ENCODE measurements at places on chromosomes 7 and 10.

DNA sequence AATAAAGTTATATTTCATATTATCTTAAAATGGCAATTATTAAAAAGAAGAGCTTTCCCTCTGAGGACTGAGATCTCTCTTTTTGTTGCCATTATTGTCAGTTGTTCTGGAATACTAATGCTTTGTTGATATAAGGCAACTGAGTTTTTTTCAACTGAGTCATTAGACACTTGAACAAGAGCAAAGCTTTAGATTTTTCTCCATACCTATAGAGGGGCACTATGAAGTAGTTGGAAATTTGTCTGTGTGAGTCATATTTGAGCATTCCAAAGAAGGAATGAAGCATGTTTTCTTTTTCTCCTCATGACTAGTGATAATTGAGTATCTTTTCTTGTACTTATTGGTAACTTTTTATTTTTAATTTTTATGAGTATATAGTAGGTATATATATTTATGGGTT lies 24.5 kb downstream of the RPA3 start:
- DNase-seq = no peak

GRCh38 chr7:35485436-35485835 lies 209.5 kb downstream of the HERPUD2 start:
- DNase-seq = no peak

- DNase-seq = no peak
Observed at GRCh38 chr7:66211429-66211828, 6.3 kb downstream of the TPST1 start.

GRCh38 chr7:6323967-6324701 lies 51.7 kb upstream of the CYTH3 start:
- DNase-seq = no peak

Data from K562 (cell line).